ENCODE measurements at places on chromosomes 5 and 9.

GRCh38 chr5:127875235-127876021, 172.2 kb downstream of the CCDC192 start:
- DNase-seq: peak; percentile 40

- DNase-seq: peak; percentile 57
These were observed 455.3 kb downstream of the RAB3C start for GRCh38 chr5:59037941-59038797.

DNA sequence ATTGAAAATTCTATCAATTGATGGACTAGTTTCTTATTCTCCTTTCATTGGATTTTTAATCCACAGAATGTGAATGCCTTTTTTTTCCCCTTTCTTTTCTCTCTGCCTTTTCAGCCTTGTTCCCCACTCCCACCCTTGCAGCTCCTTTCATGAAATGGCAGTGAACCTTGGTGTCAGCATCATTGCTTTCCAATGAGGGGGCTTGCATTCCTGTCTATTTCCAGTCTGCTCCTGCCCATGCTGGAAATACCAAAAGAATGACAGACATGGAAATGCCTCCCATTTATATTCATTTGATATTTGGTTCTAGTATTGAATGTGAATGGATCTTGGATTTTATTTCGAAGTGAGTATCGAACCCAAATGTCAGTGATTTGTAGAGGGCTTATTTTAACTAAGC, 162.7 kb upstream of the SGCD start:
- no peak for DNase-seq

DNA sequence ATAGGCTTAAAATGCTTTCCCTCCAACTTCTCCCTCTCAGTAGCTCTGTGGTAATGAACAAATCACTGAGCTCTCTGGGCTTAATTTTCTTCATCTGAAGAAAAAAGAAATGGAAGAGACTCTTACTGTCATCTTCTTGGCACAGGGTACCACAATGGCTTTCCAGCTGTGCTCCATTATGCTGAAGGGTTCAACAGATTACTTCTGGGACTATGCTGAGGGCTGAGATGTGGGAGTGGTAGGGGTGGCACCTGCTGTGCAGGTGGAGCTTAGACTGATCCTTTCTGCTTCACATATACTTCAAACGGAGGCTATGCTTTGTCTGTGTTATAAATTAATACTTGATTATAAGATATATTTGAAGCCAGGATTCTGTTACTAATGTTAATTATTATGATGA, 840.2 kb upstream of the C9orf72 start:
- no peak for DNase-seq

- no peak for DNase-seq
These were observed 16.7 kb downstream of the QRFP start for GRCh38 chr9:130879863-130880411.

GRCh38 chr5:67010684-67011409, 185.8 kb downstream of the CD180 start:
- peak; percentile 77 for DNase-seq

- DNase-seq: no peak
These were observed 33.2 kb downstream of the SPOCK1 start for GRCh38 chr5:137465930-137466329.

DNA sequence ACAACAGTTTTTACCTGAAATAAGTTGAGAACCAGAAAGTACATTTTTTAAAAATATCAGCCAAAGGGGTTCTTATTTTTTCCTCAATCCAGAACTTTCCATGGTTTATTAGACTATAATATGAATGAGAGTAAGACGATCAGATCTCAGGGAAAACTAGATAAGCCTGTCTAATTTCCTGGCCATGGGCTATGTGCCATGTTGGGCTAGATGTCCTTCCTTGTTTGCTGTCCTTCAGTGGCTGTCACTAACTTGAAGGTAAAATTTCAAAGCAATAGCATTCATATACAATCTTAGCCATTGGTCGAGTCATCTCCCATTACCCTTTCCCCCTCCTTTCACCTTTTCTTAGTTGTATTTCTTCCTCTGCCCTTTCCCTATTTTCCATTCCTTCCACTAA, 179.5 kb upstream of the PPP1R2B start:
- no peak for DNase-seq

- peak; percentile 4 for DNase-seq
These were observed 152.3 kb downstream of the SNX18 start for GRCh38 chr5:54669845-54670244.

GRCh38 chr5:143923634-143924266, 111.8 kb downstream of the HMHB1 start:
- DNase-seq: no peak

GRCh38 chr9:124428751-124429529, 13.7 kb upstream of the PSMB7 start:
- DNase-seq: no peak

GRCh38 chr5:37412515-37412914, 33.4 kb downstream of the WDR70 start:
- DNase-seq: no peak
